Kidney epithelial cell (primary cell): ENCODE measurements at places on chromosomes 3 and 15.

- DNase-seq: no peak
These were observed 33.7 kb downstream of the ZBTB11 start for GRCh38 chr3:101643009-101643844.

DNA sequence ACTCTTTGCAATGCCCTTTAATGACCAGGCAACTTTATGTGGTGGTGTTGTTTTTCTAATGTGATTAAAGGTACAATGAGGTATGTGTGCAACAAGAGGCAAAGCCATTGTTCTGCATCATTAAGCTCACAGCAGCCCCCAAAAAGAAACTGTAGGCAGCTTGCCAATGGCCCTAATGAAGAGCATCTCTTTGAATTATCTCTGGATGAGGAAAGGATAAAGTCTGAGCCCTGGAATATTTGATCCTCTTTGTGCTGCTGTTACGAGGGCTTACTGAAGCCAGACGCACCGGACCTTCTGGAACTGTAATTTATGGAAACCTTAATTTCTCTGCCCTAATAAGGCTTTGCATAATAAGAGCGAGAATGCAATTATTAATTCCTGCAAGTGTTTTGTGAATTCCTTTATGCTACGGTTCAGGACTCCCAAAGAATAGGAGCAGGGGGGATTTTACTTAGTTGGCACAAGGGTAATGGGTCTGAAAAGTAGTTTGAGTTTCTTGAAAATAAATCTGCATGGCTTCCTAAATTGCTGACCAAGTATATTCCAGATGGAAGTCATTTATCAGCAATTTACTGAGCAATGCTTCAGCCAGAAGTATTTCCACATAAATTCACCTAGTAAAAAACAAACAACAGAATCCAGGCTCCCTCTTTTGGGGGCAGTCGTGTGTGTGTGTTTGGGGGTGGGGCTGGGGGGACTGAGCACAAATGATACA is 193.4 kb downstream of the PDZRN3 start:
- no peak for DNase-seq

- DNase-seq: no peak
These were observed 9.3 kb downstream of the PLXNA1 start for GRCh38 chr3:126992216-126992615.

GRCh38 chr3:138314751-138315150 is 14.9 kb downstream of the NME9 start:
- no peak for DNase-seq

DNA sequence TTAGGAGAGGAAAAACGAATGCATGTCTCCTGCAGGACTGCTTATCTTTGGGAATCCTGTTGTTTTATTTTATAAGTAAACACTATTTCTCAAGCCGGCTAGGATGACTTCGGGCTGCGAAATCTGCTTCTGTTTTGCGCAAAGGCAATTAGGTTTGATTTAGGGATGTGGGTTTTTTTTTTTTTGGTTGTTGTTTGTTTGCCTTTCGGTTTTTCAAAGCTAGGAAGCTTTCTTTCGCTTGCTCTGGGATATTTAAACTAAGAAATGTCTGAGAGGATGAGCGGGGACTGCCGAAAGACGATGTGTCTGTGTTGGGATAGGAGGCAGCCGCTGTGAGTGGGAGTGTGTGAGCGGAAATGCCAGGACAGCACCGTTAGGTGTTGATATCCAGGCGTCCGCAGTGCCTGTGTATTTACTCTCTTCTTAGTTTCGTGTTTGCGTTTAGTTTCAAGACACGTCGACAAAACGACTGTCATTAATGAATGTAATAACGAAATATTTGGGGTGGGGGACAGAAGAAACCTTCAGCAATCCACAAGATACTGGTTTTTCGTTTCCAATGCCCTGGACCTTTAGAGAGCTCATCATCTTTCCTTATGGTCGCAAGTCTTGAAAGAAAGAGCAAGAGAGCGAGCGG is 604 bp downstream of the ISL2 start:
- no peak for DNase-seq

DNA sequence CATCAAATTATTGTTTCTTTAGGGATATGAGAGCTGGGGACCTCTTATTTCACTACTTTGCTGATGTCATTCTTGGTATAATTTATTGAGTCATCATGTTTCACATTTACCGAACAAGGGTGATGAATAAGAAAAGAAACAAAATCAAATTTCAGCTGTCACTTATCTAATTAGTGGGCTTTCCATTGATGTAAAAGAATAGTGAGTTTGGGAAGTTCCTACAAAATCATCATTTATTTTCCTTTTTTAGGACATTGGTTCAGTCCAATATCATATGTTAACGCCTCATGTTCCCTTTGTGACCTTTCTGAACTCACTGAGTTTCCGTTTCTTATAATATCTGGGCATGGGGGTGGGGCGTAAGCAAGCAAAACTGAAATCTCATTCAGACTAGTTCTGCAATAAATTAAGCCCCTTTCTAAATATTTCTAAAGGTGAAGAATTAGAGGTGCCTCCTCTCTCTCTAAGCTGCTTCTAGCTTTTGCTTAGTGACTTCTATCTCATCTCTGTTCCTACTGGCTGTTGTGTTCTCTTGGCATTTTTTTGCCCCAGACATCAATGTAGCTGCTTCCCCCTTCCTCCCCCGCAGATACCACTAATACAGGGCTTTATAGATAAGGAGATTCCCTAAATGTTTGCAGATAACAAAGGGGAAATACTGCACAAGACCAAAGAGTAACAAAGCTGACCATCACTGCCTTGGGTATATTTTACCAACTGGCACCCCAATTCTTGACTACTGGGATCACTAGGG is 238.0 kb upstream of the CTNNB1 start:
- no peak for DNase-seq

DNA sequence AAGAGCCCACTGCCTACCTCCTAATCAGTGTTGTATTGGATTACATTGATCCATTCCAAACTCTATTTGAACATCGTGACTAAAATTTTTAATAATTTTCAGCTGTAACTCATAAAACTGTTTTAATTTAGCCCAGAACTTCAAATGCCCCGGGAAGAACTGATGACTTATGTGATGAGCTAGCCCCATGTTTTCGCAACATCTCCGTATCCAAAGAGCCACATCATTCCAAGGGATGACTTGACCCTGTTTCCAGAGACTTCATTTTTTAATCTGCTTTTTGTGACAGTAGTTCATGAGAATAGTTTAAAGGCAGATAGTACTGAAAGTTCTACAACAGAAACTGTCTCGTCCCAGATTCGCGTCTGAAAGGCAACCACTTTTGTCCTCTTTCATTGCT is 97.4 kb downstream of the STAC start:
- no peak for DNase-seq

- DNase-seq: no peak
These were observed 59.9 kb downstream of the FAM43A start for GRCh38 chr3:194745422-194746184.

DNA sequence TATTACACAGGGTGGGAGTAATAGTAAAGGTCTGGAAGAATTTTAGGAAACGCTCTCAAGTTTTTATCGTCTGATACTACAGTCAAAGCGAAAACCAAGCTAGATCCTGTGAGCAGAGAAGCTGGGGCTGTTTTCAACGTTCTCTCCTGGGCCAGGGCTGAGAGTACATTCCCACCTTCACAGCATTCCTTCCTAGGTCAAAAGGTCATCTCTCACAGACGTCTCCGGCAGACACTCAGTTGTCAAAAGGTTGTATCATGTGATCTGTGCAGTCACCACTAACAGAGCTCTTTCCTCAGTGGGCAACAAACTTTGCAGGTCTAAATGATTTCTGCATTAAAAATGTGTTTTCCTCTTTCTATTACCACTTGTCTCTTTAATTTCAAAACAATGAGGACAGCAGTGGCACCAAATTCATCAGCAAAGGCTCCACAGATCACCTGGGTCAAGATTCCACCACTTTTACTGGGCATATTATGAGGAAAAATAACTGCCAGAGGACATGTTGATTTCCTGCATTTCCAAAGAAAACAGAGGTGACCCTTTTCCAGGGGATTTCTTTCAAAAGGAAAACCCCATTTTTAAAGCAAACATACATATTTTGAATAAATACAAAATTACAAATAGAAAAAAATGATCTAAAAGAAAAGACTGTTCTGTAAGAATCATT is 41.9 kb downstream of the MEIS2 start:
- no peak for DNase-seq

GRCh38 chr3:12797124-12797891 is 828 bp downstream of the CAND2 start:
- no peak for DNase-seq

DNA sequence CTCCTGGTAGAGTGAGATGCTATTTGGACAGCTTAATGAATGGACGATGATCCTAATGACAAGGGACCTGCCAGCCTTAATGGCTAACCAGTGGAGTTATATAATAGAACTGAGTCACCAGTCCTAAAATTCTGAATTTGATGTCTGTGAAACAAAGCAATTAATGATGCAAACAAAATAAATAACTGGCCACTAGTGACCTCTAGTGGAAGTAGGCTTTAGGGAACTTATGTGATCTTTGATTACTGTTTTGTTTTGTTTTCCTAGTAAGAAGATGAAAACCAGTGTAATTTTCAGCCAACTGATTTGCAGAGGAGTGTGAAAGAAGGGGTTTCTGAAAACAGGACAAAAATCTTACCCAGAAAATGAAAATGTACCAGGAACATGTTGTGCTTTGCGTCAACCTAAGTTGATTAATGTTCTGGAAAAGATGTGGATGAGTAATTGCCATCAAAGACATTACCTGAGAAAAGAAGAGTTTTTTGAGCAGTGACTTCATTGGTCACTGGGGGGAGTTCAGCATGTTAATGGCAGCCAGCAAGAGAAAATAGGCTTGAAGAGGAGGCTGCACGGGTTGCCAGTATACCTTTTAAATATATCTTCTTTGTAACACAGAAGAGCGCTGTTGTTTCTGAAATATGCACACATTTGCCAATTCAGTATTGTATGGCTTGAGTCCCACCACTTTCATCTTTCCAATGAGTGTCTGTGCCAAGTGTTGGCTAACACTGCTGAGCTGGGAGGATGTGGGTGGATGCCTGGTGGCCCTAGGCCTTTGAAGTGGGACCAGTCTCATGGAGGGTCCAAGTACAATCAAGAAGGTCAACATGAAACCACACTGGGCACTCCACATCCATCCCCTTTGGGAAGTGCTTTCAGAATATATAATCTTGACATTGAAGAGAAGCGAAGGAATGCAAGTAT is 9.3 kb downstream of the VEPH1 start:
- DNase-seq: peak; percentile 18

DNA sequence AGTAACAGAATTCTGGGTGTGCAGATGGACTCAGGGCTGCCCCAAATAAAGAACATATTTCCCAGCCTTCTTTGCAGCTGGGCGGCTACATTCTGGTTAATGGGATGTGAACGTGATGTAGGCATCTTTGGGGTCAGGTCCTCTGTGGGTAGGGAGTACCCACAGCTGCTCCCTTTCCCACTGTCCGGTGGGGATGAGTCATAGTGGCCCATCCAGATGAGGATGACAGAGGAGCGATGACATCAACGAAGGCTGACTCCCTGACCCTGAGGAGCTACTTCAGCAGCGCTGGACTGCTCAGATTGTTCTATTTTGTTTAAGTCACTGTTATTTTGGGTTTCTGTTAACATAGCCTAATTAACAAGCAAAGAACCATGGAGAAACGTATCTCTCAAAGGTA is 38.0 kb downstream of the SRPRB start:
- peak; percentile 72 for DNase-seq

GRCh38 chr15:98083203-98083910 is 122.9 kb downstream of the ARRDC4 start:
- DNase-seq: no peak

DNA sequence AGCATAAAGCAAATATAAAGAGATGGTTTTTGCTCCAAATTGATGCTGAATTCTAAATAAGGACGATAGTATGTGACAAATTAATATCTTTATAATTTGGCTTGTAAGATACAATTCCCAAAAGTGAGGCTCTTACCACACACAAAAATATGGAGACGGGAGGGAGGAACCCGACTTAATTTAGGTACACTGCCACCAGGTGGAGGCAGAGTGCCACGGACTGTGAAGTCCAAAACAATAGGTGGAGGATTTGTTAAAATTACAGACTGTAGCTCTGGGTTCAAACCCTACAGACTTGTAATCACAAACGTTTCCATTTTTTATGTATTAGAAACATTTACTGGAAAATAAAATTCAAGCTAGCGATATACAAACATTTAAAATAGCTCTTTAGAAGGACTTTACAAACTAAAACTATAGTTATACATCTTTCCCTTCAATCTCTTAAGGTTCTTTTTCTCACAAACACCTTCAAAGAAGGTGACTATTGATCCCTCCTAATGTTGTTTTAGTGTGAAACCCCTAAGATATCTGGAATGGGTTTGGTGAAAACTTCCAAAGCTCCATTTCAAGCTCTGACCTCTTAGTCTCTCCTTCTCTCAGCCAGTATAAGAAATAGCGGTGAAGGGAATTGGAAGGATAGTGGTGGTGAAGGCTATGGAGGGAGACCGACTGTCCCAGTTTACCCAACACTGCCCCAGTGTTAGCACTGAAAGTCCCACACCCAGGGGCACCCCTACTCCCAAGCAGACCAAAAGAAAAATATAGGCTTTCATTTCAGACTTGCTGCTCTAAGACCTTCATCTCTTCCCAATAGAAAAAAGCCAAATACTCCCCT is 89.7 kb downstream of the AQP9 start:
- no peak for DNase-seq

GRCh38 chr3:152857082-152857481 is 22.2 kb downstream of the P2RY1 start:
- no peak for DNase-seq

GRCh38 chr3:120177707-120178306 is 83.6 kb upstream of the GSK3B start:
- DNase-seq: no peak

DNA sequence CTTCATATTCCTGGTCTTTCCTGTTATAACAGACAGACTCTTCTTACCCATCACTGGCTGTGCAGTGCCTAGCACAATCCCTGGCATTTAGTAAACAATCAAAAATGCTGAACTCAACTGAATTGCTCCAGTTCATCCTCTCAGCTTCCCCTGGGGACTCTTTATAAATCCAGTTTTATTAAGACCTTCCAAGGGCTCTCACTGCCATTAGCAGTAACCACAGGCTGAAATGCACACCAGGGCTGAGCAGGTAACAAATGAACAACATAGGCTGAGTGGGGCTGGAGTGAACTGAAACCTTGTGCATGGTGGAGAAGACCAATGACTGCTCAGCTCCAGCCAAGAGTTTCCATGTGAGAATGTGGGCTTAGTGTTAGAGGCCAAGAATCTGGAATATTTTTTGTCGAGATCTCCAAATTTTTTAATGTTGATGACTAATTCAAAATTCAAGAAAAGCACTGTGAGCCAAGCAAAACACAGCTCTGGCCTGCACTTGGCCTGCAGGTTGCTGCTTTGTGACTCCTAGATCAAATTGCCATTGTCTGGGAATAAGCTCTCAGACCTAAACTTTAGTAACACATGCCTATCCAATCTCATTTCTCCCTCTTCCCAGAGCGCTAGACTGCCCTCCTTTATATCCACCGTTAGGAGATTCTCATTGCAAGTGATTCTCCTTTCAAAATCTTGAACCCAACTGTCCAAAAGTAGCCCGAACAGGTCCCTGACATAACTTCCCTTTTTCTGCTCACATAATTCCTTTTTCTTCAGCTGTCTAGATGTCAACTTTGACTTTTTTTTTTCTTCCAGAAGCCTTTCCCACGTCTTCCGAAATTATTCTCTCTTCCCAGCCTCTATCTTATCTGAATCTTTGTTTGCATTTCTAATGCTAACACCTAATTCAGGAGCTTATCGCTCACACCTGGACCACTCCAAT is 7.4 kb downstream of the SQOR start:
- no peak for DNase-seq

- DNase-seq: no peak
These were observed 71.6 kb downstream of the CLASP2 start for GRCh38 chr3:33646406-33646805.

GRCh38 chr3:150104564-150104963 is 133.9 kb upstream of the PFN2 start:
- no peak for DNase-seq
